ENCODE measurements at places on chromosomes 1 and 21.

- DNase-seq: no peak
Measured at GRCh38 chr1:157595356-157595755, 2.5 kb downstream of the FCRL4 start.

GRCh38 chr1:216518844-216519627 is 95.8 kb upstream of the USH2A start:
- DNase-seq: no peak

DNA sequence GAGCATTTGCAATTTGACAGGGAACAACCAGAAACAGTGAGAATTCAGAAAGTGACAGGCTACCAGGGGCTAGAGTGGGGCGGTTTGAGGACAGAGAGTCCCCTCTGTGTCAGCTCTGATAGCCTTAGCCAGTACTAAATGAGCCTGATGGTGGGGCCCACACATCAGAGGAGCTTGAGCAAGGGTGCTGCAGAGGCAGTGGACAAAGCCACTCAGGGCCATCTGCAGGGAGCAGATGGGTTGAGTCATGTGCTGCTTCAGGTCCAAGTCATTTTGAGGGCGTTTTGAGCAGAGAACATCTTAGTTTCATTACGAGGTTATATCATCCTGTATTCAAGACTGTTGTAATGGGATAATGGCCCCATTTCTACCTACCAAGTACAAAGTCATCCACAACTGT is 7.7 kb downstream of the LRRC52 start:
- DNase-seq: no peak

DNA sequence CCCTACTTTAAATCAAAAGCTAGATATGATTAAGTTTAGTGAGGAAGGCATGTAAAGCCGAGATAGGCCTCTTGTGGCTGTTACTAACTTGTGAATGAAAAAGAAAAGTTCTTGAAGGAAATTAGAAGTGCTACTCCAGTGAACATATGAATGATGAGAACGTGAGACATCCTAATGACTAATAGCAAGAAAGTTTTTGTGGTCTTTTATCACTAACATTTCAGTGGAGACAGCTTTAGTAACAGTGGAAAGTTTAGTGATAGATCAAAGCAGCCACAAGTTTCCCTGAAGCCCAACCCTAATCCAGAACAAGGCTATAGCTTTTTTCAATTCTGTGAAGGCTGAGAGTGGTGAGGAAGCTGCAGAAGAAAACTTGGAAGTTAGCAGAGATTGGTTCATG is 73.6 kb upstream of the LRRC8B start:
- no peak for DNase-seq

GRCh38 chr21:26146681-26147080 is 23.9 kb downstream of the APP start:
- DNase-seq: no peak

DNA sequence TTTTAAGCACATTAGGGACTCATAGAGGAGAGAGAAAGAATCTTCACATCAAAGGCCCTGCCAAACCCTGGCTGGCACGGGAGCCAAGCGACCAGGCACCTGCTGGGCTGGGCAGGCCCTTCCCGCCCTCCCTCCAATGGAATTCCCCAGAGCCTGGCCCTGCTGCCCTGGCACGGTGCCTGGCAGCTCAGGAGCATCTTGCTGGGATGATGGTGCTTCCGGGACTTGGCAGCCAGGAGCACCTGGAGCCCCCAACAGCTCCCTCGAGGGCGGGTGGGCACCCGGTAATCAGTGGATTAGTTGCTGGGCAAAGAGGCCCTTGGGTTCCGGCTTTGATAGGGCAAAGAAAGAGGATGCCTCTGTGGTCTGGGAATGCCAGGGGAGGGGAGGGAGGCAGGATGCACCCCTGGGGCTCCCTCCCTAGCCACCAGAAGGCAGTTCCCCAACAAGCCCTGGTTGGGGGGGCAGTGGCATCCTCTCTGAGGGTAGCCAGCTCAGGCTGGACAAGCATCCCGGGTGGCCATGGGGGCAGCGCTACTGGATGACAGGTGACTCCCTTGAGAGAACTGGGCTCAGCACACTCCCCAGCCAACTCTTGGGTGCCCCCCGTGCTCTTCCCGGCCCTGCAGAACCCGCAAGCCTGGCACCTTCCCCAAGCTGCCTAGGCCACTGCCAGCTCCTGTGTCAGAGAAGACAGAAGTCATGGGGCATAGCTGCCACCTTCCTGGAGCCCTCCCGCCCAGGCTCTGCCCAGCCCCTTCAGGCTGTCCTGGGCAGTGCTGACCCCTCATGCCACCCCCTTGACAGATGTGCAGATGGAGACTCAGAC is 26.4 kb downstream of the KRTAP10-1 start:
- peak; percentile 65 for DNase-seq

- no peak for DNase-seq
Measured at GRCh38 chr1:109935451-109935900, 24.8 kb downstream of the CSF1 start.

GRCh38 chr1:64527165-64527564 is 57.2 kb downstream of the CACHD1 start:
- DNase-seq: no peak

- no peak for DNase-seq
Measured at GRCh38 chr1:59595774-59596173, 219.0 kb upstream of the HOOK1 start.

DNA sequence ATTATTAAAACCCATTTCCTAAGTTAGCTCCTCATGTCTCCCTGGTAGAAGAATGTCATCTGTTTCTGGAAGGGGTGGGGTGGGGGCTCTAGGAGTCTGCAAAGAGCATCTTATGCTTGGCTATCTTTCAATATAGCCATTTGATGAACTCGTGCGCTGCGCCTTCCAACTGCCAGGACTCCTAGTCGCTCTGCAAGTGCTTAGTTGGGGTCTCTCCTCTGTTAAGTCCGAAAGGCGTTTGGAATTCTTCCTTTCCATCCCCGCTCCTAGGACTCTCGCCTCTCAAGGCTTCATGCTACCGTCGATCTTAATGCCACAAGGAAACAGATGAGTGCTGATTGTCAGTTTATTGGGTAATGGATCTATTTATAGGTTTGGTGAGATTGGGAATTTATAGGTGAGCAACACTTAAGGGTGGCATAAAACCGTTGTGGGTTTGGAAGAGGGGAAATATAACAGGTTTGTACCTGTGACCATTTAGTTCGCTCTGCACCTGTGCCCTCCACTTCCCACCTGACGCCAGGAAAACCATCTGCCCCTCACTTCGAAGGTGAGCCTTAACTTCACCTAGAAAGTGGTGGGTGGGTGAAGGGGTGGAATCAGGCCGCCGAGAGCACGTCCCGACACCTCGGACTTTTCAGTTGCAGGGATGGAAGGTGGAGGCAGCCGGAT is 1.1 kb downstream of the KCNH1 start:
- DNase-seq: no peak

DNA sequence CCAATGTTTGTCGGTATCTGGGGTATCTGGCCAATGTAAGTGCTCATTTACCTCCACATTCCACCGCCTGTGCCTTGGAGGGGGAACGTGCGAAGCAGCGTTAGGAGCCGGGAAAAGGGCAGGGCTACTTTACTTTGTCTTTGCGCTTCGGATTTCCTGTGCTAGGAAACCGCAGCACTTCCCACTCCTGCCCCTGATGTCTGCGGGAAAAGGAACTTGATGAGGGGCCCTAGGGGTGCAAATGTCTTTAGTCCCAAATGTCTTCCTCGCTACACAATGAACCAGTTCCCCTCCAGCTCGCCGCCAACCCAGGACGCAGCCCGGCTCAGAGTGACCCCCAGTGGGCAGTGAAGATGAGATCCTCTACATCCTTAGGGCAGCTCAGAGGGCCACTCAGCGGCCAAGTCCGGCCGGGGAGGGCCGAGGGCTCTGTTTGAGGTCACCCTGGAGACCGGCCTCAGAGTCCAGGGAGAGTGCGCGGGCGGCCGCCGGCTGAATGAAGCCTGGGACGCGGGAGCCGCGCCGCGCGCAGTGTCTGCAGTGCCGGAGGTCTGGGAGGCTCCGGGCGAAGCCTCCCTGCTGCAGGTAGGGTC is at the start of gene DYNLT5:
TSS of gene DYNLT5 (plus strand) at position 460 of the 593 bp plus-strand sequence. CDS start 2,200 bp downstream, outside the sequence.
- DNase-seq: no peak

DNA sequence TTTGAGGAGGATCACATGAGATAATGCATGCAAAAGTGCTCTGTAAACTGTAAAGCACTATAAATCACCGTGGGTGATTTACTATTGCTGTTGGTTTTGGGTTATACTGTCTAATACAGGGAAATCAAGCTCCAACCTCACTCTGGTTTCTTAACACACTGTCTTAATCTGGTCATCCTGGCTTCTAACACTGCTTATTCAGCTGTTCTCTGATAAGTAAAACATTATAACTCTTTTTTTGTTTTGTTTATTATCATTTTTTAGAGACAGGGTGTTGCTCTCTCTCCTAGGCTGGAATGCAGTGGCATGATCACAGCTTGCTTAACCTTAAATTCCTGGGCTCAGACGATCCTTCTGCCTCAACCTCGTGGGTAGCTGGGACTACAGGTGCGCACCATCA is 21.9 kb upstream of the LSM10 start:
- no peak for DNase-seq

GRCh38 chr21:43318841-43319781 is 107.8 kb downstream of the SIK1 start:
- DNase-seq: peak; percentile 39

GRCh38 chr1:176382163-176382562 is 80.8 kb upstream of the PAPPA2 start:
- no peak for DNase-seq

DNA sequence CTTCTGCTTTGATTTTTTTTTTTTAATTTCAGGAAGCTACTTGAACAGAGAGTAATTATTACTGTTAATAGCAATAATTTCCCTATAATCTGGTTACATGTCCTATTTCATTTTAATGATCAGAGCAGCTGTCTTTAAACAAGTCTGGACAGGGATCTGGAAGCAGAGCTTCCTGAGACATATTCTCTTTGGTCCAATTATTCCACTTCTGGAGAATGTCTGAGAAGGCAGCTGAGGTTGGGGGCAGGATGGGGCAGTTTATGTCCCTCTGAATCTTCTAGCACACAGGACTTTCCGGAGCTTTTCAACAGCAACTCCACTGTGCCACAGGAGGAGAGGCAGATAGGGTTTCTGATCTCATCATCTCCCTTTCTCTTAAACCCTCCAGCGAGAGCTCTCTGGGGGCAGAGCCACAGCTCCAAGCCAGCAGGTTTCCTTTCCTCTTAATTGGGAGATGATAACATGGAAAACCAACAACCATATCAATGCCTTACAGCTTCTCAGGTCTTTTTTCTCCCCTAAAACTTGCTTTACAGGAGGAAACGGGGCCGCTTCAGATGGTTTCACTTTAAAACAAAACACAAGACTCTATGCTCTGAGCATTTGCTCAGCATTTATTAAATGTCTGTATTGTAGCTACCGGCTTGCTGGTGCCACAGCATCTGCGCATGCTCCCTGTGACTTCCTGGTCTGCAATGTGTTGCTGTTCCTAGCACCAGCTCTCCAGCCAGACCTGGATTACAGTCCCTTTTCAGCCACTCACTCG is 425.7 kb upstream of the USP24 start:
- DNase-seq: no peak

DNA sequence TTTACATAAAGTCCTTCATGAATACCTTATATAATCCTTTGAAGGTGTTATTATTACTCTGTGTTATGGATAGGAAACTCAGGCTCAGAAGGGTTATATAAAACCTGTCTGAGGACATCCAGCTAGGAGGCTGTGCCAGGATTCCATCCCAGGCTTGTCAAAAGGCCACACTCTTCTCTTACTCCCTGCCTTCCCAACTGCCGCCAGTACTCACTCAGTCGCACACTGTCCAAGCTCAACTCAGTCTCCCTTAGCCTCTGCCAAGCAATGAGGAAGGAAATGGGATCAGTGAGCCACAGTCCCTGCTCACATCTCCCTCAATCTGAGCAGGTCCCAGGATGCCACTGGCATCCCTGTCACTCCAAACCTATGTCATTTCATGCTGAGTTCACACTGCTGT is 94.4 kb downstream of the NAV1 start:
- no peak for DNase-seq

- no peak for DNase-seq
Measured at GRCh38 chr1:78650114-78650660, 556 bp downstream of the IFI44 start.

- no peak for DNase-seq
Measured at GRCh38 chr1:3603571-3604467, 7.5 kb downstream of the MEGF6 start.

DNA sequence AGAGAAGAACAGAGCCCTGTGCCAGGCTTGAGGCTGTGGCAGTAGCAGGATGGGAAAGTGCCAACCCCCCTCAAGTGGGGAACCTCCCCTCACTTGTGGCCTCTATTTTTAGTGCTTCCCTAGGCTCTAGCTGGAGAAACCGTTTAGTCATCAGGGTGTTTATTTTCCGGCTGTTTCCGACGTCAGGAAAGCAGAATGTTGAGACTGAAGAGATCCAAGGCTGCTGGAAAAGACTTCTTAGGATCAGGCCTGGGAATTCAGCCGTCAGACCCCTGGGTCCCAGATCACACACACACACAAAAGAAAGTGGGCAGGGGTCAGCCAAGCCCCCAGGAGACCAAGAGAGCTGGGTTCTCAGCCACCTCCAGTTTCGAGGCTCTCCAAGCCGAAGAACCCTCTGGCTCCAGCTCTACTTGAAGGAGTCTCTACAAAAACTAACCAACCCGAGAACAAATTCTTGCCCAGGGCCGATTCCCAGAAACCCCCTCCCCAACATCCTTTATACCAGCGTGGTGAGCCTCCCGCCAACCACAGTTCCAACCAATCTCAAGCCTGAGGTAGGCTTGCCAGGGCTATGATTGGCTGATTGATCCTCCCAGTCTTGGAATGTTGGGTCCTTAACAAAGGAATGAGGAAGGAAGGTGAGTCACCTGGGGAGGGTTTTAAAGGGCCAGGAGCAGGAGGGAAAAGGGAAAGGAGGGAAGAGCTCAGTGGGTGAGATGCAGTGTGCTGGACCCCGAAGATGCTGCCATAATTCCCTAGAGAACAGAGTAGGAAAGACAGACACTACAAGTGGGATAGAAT is 2.5 kb upstream of the MEF2D start:
- DNase-seq: no peak

DNA sequence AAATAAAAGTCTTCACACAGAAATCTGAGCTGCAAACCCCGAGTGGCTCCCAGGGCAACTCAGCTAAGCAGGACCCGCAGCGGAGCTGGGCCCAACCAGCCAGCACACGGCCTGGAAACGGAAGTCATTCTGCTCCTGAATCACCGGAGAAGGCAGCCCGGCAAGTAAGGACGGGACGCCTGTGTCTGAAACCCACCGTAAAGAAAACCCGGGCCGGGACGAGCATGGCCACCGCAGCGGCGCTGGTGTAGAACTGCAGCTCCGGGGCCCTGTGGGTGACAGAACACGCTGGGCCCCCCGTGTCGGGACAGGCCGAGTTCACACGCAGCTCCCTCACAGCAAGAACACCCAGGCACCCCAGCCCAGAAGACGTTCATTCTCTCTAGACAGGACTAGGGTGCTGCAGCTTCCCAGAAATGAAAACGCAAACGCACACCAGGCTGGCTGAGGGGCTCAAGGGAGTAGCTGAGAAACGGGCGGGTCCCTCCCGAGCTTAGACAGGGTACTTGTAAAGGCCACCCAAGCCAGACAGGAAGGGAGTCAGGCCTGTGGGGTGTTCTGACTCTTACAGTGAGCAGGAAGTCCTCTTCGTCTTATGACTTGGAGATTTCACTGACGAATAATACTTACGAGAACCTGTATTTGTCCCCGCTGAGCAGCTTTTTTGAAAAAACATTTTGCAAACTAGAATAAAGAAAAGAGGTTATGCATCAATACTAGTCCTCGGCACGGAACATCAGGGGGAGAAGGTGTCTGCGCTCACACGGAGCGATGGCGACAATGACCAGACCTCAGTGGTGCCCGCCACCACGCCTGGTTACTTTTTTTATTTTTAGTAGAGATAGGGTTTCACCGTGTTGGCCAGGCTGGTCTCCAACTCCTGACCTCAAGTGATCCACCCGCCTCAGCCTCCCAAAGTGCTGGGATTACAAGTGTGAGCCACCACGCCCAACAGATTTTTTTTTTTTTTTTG is 10.9 kb upstream of the CDK11B start:
- no peak for DNase-seq

All from NCI-H1092 treated with DMSO at 0.1 percent for 48 hours (cell line).